ENCODE measurements at places on chromosomes 1 and 21. TPM values are rescaled to one million over a fixed set of nuclear protein-coding genes. Genes with fewer than 3 reads are reported as not detected.

The CHI3L1 gene
- not detected for total RNA-seq

The NTMT2 gene
- not detected for total RNA-seq

The ARHGEF19 gene
- 5.3 TPM for total RNA-seq

The BLZF1 gene
- total RNA-seq, result 43.4 TPM

The NR1I3 gene
- total RNA-seq, result not detected

The SFT2D2 gene
- 65.9 TPM for total RNA-seq

The KLHDC7A gene
- not detected for total RNA-seq

The LEMD1 gene
- total RNA-seq, result 1.8 TPM

The OR2T29 gene
- not detected for total RNA-seq

The GLMP gene
- 28.9 TPM for total RNA-seq

The UBE2U gene
- total RNA-seq, result not detected

The IL12RB2 gene
- 23.8 TPM for total RNA-seq

The SELL gene
- total RNA-seq, result 61.4 TPM

The TFAP2E gene
- total RNA-seq, result 0.68 TPM

The BSND gene
- 0.07 TPM for total RNA-seq

The DNALI1 gene
- 0.30 TPM for total RNA-seq

The RGS8 gene
- not detected for total RNA-seq

Measured in activated CD8-positive, alpha-beta memory T cell treated with anti-CD3 and anti-CD28 coated beads, Interleukin-2, amount 10 ng/mL, durations not matched to agents 7 days and 5 days (primary cell).